KG1 (cell line): ENCODE measurements at places on chromosomes 6 and 20.

DNA sequence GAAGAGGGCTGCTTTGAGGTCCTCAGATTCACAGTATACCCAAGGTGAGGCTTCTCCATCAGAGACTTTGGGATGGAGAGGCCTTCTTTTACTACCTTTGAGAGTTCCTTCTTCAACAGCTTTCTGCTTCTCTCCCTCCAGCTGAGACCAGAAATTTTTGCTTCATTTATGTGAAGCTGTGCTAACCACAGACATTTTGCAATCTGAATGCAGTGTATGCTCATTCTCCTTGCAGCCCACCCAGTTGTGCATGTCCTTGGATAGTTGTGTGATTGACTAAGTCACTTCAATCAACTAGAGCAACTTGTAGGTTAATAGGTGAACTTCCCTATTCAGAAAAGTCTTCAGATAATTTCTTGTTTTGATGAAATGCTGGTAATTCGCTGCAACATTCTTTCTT is 20.1 kb downstream of the DCBLD1 start:
- no peak for DNase-seq

DNA sequence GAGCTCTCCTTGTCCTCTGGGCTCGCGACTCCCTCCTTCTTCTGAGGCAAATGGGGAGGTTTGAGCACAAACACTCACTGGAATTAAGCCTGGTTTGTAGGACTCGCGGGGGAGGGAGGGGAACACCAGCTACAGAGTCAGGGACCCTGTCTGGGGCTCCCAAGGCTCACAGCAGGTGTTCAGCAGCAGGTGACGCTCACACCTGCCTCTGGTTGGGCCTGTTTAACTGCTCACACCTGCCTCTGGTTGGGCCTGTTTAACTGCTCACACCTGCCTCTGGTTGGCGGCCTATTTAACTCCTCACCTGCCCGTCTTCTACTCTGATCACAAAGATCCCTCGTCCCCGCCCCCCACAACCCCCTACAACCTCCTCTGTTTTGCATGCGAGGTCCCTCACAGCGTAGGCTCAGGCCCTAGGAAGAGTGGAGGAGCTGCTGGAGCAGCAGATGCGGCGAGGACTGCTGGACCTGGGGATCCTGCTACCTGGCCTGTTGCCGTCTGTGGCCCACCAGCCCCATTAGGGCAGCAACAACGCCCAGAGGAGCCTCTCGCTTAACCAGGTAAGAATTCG is 181.9 kb downstream of the ERMARD start:
- DNase-seq, result no peak

GRCh38 chr6:75096966-75097365 is 108.9 kb downstream of the COL12A1 start:
- no peak for DNase-seq

DNA sequence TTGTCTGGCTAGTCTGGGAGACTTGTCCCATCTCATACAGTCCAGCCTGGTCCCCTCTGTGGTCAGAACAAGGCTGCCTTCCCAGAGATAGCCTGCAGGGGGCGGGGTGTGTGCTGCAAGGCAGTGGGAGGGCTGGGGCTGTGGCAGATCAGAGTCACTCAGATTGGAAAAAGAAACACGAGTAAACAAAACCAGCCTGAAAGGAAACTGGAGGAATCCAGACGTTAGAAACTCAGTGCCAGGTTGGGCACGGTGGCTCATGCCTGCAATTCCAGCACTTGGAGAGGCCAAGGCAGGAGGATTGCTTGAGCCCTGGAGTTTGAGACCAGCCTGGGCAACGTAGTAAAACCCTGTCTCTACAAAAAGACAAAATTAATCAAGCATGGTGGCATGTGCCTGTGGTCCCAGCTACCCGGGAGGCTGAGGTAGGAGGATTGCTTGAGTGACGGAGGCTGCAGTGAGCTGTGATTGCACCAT is 20.2 kb downstream of the LEMD2 start:
- DNase-seq, result peak; percentile 24

GRCh38 chr6:107230024-107230423 is 114.7 kb upstream of the BEND3 start:
- DNase-seq, result no peak

DNA sequence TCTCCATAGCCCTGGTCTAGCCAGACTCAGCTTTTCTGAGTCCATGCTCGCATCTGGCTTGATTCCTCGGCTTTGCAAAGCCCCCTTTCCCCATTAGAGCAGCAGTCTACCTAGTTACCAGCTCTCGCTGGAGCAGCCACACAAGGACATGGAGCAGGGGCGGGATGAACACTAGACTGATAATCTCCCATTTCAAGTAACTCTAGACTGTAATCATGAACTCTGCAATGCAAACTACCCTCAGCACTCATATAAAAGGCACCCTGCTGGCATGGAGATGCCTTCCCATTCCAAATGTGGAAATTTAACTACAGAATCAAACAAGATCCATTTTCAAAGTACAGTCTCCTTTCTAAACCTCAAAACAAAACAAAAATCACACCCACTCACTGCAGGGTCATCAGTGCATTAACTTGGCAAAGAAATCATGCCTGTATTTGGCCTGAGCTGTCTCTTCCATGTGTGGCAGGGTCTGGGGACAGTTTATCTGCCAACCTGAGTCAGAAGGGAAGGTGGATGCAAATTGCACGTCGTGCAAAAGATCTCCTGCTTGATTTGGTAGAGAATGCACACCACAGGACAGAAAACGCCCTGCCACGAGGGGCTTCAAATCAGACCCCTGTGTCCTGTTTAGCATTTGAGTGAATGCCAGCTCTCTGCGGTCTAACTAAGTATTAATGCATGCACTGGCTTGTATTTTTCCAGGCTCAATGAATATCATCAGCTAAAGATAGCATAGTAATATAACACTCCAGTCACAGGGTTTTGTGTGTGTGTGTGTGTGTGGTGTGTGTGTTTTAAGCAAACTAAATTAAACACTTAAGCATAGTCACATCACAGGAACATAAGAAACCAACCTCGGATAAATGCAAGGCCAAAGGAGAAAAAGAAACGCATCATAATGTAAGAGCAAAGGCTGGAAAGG is 85.3 kb downstream of the MYLK4 start:
- DNase-seq, result no peak

GRCh38 chr6:75372884-75373283 is 88.3 kb upstream of the TMEM30A start:
- DNase-seq, result no peak

DNA sequence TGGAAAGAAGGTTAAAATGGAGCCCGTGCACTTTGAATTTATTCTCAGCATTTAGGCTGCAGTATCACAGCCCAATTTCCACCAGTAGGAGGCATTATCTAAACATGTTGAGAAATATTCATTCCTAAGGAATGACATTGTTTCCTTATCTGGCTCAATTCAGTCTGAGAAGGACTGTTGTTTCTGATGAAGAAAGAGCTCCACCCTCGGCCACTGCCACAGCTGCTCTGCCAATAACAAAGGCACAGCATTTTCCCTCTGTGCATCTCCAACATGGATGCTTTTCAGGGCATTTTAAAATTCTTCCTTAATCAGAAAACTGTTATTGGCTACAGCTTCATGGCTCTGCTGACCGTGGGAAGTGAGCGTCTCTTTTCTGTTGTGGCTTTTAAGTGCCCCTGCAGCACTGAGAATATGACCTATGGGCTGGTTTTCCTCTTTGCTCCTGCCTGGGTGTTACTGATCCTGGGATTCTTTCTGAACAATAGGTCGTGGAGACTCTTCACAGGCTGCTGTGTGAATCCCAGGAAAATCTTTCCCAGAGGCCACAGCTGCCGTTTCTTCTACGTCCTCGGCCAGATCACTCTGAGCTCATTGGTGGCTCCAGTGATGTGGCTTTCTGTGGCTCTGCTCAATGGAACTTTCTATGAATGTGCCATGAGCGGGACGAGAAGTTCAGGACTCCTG is at the start of gene CALHM5:
Gene CALHM5, plus strand, starts transcription at position 216 of the 687 bp plus-strand sequence. Its CDS starts 58 bp downstream, at position 274.
- DNase-seq, result no peak

DNA sequence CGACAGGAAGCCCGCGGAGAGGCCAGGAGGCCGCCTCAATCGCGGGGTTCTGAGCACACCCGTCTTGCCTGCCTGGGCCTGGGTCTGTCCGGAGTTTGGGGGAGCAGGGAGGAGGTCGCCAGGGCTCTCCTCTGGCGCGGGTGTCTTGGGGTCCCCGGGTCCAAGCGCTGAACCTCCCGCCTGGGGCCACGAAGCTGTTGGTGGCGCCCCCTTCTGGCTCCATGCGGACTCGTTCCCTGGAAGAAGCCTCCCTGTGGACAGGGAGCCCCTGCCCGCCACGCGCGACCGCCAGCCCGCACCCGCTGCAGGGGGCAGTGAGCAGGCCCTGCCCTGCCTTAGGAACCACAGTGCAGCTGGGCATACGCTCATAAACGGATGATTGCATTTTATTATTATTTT is 44.7 kb downstream of the MCUR1 start:
- no peak for DNase-seq

DNA sequence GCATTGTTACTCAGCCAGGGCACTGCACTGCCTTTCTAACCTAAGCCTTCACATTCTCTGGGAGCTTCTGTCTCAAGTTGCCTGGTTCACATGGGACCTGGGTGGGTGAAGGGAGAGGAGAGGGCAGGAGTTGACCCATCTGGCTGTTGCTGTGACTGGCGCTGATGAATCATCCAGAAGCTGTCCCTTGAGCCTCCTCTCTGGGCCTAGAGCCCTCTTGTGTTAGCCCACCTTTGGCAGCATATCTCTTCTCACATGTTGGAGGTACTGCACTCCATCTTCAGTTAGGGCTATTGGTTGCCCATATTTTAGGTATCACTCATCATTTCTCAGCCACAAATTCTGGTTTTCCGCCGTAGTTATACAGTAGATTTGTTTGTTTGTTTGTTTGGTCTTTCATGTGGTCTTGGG is 19.8 kb downstream of the XRN2 start:
- no peak for DNase-seq

- no peak for DNase-seq
Measured at GRCh38 chr6:42777126-42777822, 4.6 kb upstream of the BICRAL start.

GRCh38 chr20:23059846-23060245 is 10.4 kb upstream of the THBD start:
- no peak for DNase-seq

GRCh38 chr20:56352345-56353055 is 6.3 kb upstream of the FAM210B start:
- no peak for DNase-seq

- no peak for DNase-seq
Measured at GRCh38 chr20:38300438-38300837, 3.5 kb upstream of the BPI start.

DNA sequence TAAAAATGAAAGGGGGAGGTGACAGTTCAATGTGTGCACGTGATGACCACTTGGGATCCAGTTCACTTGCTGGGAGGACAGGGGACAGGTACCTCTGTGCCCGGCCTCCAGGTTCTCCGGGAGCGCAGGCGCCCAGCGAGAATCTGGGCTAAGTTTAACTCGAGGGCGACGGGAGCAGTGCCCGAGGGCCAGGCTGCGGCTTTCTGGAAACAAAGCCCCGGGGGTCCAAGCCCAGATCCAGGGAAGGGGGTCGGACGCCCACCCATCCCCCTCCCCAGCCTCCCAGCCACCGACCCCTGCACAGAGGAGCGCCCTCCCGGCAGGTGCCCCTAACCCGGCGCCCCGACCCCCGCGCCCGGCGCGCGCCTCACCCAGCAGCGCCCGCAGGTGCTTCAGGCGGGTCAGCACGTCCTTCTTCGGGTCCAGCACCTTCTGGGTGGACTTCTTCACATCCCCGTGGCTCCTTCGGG is 405 bp downstream of the RALGAPA2 start:
- DNase-seq, result no peak

DNA sequence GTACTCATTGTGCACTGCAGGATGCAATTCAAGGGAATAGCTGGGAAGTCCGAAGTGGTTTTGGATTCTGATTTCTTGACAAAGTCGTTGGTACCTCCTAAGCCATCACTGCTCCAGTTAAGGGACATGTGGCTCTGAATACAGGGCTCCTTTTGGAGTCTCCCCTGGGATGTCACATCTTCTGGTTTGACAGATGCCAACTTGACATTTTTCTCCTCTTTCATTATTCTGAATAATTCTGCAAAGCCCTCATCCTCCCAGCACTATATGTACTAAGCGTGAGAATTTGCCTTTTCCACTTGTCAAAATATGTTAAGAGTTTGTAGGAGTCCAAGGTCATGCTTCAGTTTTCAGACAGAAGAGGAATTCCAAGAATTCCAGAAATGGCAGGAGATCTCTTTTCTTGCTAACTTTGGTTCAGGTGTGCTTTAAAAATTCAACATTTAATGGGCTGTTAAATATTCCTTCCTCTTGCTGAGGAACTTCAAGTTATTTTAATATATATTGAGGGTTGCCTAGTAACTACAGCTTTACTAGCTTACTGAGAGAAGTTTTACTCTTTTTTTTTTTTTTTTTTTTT is 38.7 kb downstream of the DOK5 start:
- no peak for DNase-seq

GRCh38 chr20:45983279-45983743 is 11.3 kb upstream of the ZNF335 start:
- no peak for DNase-seq

DNA sequence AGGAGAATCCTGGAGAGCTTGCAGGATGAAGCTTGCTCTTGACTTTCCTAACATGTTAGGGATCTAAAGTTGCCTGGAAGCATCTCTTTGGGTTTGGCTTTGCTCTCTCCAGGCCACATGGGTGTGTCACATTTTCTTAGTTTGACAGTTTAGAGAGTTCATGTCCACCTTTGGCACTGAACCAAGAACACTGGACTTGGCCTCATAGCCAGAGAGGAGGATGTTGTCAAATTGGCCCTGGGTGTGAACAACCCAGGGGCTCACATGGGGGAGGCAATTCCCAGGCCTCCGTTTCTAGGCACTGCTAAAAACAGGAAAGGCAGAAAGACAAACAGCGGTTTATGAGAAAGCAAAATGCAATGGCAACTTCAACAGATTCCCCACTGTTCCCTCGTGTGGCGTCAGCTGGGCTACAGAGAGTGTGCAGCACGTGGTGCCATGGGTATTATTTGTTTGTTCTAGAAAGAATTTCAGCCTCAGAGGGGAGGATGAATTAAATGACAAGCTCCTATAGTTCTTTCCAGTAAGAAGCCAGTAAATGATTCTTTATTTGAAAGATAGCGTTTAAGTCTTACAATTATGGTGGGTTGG is 93.9 kb downstream of the CLIC5 start:
- no peak for DNase-seq

- no peak for DNase-seq
Measured at GRCh38 chr6:77906070-77906469, 253.2 kb downstream of the MEI4 start.

GRCh38 chr6:117613920-117614560 is 11.7 kb upstream of the GOPC start:
- DNase-seq, result no peak

DNA sequence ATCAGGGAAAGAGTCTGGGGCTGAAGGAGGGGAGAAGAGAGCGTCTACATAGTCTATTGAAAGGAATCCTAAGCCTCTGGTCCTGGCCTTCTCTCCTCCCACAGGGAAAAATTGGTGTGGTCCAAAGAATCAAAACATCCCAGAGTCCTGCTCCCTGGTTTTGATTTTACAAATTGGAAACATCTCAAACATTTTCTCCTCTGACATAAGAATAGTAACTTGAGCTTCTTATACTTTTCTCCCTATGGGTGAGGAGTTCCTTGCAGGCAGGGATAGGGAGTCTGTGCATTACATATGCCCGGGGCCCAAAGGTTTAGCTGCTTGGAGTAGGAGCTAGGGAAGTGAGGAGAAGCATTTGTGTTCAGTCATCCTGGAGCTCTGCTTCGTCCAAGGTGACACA is 120.0 kb upstream of the GGTLC1 start:
- DNase-seq, result no peak
